Stimulated activated CD8-positive, alpha-beta memory T cell treated with anti-CD3 and anti-CD28 coated beads, Interleukin-15, amount 100 ng/mL, for 48 hours (primary cell): ENCODE measurements at places on chromosomes 2 and 18.

GRCh38 chr2:157901325-157901724, 25.2 kb upstream of the ACVR1 start:
- no peak for DNase-seq

DNA sequence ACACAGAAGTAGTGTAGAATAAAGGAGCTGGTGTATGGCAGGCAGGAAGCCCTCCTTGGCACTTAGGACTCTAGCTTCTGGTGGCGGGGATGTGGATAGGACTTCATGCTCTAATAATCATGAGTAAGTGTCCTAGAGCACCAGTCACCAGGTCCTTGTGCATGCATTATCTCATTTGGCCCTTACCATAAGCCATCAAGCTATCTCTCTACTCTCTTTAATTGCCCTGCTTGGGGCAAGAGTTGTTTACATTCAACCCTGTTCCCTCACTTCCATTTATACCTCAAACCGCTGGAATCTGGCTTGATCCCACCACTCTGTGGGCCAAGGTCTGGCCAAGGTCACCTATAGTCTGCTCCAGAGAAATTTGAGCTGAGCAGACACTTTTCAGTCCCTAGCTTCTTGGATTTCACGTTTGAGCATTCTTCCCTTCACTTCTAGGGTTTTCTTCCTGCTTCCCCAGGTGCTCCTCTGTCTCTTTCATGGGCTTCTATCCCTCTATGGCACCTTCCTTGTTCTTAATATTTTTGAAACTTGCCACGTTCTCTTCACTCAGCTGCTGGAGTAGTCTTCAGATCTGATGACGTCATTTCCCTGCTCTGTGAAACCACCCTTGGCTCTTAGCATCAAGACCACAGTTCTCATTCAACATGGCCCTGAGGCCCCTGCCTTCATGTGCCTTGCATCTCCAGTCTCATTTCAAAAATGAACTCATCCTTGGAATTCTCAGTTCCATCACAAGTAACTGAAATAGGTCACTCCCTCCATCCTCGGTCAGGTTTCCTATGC, 94.9 kb upstream of the GATA6 start:
- DNase-seq: no peak

- DNase-seq: no peak
Observed at GRCh38 chr18:46915800-46916550, 1.3 kb downstream of the PIAS2 start.

GRCh38 chr18:51721996-51722395, 524.5 kb upstream of the MEX3C start:
- no peak for DNase-seq

DNA sequence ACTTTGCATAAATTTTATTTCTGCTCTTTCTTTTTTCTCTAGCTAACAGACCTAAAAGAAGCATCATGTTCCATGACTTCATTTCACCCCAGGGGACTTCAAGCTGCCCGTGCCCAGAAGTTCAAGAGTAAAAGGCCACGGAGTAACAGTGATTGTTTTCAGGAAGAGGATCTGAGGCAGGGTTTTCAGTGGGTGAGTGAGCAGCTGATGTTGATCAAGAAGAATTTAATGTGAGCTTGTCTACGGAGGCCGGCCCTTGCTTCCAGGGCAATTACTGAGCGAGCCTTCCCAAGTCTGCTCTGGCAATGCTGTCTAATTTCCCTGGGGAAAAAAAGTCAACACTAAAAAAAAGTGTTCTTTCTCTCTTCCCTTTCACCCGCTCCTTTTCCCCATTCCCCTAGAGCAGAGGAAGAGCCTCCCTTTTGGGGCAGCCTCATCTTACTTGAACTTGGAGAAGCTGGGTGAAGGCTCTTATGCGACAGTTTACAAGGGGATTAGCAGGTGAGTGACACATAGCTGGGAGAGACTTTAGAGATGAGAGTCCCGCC, 1.2 kb downstream of the CDK15 start:
- DNase-seq: no peak

DNA sequence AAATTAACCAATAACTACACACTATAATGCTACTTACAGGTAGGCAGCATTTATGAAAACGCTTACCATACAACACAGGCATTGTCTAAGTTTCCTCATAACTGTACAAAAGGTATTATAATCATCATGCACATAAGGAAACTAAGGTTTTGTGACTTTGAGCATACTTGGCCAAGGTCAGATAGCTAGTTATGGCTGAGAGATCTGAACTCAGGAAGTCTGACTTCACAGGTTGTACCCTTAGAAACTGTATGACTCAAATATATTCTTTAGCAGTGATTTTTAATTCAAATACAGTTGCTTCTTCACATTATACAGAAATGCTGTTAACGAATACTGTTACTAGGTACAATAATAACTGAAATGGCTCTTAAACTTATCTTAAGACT, 89.3 kb downstream of the TRIP12 start:
- no peak for DNase-seq

- DNase-seq: no peak
Observed at GRCh38 chr18:78875016-78875777, 104.4 kb upstream of the SALL3 start.

- DNase-seq: no peak
Observed at GRCh38 chr18:45071956-45072355, 391.3 kb downstream of the SETBP1 start.

- no peak for DNase-seq
Observed at GRCh38 chr2:67656875-67657274, 259.7 kb downstream of the ETAA1 start.

GRCh38 chr2:86237172-86237571, 37.9 kb downstream of the MRPL35 start:
- no peak for DNase-seq

DNA sequence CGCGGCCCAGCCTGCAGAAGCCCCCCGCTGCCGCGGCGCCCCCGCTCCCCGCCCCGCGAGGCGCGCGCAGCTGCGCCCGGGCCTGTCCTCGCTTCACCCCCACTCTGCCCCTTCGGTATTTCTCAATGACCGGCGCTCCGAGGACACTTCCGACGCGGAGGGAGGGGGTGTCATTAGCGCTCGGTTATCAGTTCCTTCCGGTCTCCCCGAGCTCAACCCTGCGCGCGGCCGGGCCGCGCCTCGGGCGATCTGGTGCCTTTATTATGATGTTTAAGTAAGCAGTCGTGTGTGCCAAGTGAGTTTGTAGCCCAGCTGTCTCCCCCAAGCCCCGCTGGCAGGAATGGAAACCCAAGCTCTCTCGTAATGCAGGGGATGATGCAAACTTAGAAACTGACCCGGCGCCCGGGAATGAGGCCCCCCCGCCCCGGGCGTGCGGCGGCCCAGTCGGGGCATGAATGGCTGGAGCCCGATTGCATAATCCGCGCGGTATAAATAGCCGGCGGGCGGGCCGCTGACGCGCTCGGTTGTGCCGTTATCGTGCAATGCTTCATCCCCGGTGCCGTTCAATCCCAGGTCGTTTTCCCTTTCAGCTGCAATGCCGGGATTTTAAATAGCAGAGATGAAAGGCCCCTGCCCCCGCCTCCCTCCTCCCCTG, 3.9 kb upstream of the SPRED2 start:
- DNase-seq: no peak

DNA sequence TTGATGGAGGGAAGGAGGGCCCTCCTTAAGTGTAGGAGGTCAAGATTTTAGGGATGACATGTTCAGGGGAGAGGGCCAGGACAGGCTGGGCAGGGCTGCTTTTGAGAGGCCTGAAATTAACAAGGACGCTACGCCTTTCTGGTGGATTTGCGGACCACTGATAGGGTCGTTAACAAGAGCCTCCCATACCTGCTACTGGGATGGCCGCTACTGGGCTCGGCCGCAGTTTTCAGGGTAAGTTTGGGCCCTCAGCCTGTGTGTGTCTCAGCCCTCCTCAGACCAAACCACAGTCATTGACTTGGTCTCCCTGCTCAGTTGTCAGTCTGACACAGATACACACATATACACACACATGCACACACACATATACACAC, 180.9 kb downstream of the SMAD2 start:
- DNase-seq: no peak

DNA sequence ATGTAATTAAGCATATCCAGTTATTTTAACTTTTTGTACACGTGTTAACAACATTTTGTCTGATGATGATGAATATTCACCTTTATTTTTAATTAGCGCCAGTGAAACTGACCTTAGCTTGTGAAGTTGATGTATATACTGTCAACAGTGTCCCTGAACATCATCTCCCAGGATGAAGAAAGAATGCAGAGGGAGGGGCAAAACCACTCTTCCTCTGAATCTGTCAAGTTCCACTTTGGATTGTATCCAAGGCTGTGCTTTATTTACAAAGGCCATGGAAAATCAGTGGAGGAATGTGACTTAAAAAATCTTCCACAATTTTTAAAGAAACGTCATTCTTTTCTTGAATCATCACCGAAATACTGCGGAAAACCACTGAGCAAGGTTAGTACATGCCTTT, 4.5 kb upstream of the RMDN2 start:
- DNase-seq: no peak

DNA sequence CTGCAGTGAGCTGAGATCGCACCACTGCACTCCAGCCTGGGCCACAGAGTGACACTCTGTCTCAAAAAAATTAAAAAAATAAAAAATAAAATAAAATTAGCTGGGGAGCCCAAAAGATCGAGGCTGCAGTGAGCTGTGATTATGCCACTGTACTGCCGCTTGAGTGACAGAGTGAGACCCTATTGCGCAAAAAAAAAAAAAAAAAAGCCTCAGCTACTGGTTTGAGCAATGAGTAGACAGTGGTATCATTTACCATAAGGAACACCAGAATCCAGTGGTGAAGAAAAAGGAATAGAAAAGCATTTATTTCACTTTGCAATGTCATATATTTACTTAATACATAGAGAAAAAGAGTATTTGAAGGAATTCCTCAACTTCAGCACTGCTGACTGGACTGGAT, 3.0 kb downstream of the SAP130 start:
- DNase-seq: no peak

DNA sequence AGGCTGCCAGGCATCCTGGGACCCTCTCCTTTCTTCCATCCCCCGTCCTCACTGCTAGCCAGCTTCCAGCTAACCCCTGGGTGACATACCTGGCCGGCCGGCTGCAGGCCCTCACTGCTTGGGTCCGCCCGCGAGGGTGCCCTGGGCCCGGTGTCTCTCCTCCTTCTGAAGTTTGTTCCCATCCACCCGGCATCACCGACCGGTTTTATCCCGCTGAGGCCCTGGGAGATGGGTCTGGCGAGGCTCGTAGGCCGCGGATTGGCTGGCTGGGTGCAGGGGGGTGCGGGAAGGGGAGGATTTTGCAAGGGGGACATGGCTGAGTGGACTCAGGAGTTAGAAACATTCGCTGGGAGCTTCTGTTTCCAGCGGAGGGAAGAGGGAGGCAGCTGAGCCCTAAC, at the start of gene PAX8:
Gene PAX8 (minus strand): TSS at position 180 of the 398 bp plus-strand sequence. CDS start 527 bp downstream, outside the sequence.
- no peak for DNase-seq

DNA sequence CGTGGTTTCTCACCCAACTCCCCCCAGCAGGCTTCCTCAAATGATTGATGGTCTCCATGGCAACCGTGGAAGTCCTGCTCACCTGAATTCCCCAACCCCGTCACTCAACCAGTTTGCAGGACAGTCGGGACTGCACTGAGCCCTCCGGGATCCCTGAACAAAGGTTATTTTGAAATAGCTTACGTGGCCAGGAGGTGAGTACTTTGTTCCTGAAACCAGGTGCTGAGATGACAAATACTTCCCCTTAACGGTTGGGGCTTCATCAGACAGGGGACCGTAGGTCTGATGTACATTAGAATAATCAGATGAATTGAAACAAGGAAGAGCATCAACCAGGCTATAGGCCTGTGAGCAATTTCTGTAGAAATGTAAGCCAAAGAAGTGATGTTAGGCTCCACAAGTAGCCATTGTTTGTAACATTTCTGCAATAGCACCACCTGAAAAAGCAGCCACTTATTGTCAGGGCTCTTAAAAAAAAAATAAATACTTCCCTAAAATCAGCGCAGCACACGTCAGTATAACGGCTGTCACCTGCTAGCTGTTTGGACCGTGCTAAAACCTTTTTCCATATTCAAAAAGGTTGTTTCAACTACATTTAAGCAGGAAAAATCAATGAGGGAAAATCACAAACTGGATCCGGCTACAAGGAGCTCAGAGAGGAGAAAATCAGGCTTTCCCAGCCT, 206.4 kb upstream of the ID2 start:
- peak; percentile 56 for DNase-seq

GRCh38 chr2:240393831-240394410, 41.5 kb upstream of the GPC1 start:
- no peak for DNase-seq

GRCh38 chr18:45805551-45805950, 19.9 kb upstream of the SIGLEC15 start:
- DNase-seq: no peak

DNA sequence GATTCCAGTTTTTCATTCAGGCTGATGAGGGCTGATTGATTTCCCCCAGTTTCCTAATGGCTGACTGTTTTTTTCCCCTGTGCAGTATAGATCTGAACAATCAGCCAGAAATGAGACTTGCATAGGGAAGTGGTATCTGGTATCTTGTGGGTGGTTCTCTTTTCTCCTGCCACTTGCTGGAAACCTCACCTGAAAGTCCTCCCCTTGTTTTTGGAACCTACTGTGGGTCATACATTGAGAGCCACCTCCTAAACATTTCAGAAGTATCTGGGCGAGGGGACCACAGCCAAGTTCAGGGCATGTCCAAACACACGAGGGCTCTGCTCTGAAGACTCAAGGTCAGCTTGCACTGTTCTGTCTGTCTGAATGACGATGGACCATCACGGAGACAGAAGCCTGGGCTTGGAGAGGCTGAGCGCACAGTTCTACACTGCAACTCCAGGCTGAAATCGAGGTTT, 19.3 kb downstream of the ALPK2 start:
- no peak for DNase-seq

DNA sequence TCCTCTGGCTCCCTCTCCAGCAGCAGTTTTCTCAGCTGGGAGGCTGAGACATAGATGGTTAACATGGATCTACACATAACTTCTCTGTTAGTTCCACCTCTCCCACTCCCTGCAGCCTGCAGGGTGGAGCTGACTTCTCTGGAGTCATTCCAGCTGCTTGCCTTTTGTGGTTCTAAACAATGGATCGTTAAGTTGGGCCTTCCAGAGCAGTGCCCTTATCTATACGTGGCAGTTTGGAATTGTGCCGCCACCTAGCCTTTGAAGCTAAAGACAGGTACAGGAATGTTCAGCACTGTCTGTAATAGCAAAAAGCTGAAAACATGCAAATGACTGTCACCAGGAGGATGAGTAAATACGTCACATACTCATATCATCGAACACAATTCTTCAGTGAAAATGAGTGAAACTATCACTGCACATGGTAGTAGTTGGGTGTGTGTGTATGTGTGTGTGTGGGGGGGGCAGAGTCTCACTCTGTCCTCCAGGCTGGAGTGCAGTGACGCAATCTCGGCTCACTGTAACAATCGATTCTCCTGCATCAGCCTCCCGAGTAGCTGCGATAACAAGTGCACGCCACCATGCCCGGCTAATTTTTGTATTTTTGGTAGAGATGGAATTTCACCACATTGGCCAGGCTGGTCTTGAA, 50.3 kb downstream of the SH2D6 start:
- no peak for DNase-seq

GRCh38 chr2:36570416-36570815, 27.6 kb downstream of the FEZ2 start:
- no peak for DNase-seq

GRCh38 chr2:127573298-127573697, 37.8 kb downstream of the MYO7B start:
- no peak for DNase-seq

- no peak for DNase-seq
Observed at GRCh38 chr2:171365232-171365631, 68.6 kb downstream of the METTL8 start.
